HCT116 (cell line): ENCODE measurements at places on chromosomes 11 and 22. TPM values are rescaled to one million over a fixed set of nuclear protein-coding genes. Genes with fewer than 3 reads are reported as not detected.

Gene AMPD3
- total RNA-seq: 25.9 TPM

Gene FGF3
- total RNA-seq: not detected

Gene PDGFB
- total RNA-seq: 13.1 TPM

Gene MS4A6E
- total RNA-seq: not detected

Gene PRR5
- 26.9 TPM for total RNA-seq

Gene SCUBE2
- 1.3 TPM for total RNA-seq

Gene CLDN5
- 0.32 TPM for total RNA-seq

Gene OR51F1
- total RNA-seq: not detected

Gene RSF1
- total RNA-seq: 43.1 TPM

Gene MISFA
- total RNA-seq: 3.2 TPM

- peaks cover 4% of the 10 kb centered on the region; the same call in 1 of the 2 replicates for H3K27me3 ChIP-seq
- no peak for DNase-seq
- no peak overlapping the region for H3K4me3 ChIP-seq
- no peaks in the 10 kb centered on the region for H3K36me3 ChIP-seq
These were observed 92.1 kb upstream of the NARS2 start for GRCh38 chr11:78666675-78667160.

DNA sequence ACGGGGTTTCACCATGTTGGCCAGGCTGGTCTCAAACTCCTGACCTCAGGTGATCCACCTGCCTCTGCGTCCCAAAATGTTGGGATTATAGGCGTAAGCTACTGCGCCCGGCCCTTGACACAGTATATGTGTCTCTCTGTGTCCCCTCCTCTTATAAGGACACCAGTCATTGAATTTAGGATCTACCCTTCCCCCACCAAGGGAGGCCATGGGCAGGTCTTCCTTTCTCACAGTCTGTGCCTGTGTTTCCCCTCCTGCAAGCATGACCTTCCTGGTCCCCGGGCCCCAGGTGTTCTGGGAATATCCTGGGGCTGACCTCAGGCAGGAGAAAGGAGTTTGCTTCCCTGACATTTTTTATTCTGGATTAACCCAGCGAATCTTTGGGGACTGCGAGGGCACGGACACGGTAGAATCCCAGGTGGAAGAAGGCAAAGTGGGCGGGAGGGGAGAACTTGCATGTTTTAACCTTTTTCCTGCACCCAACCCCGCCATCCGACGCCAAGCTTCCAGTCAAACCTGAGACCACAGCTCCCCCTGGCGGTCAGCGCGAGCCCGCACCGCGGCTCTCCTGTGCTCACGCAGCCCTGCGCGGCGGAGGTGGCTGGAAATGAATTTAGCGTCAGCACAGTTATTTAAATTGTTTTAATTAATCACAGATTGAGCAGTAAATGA is 42.1 kb upstream of the ISX start:
- DNase-seq: peak; percentile 28
- H3K4me3 ChIP-seq: no peak overlapping the region
- H3K27ac ChIP-seq: no peak overlapping the region
- no peaks in the 10 kb centered on the region for H3K36me3 ChIP-seq
- no peaks in the 10 kb centered on the region for H3K4me1 ChIP-seq
- H3K27me3 ChIP-seq: no peaks in the 10 kb centered on the region

- no peaks in the 10 kb centered on the region for H3K4me1 ChIP-seq
- no peak overlapping the region for H3K4me3 ChIP-seq
- H3K27ac ChIP-seq: no peak overlapping the region
- peaks cover 65% of the 10 kb centered on the region for H3K36me3 ChIP-seq
- no peak for DNase-seq
These were observed 21.4 kb downstream of the PATL1 start for GRCh38 chr11:59647245-59647980.

- no peak for DNase-seq
- no peak overlapping the region for H3K4me3 ChIP-seq
- no peaks in the 10 kb centered on the region for H3K36me3 ChIP-seq
These were observed 23.2 kb downstream of the SYT13 start for GRCh38 chr11:45262900-45263299.

DNA sequence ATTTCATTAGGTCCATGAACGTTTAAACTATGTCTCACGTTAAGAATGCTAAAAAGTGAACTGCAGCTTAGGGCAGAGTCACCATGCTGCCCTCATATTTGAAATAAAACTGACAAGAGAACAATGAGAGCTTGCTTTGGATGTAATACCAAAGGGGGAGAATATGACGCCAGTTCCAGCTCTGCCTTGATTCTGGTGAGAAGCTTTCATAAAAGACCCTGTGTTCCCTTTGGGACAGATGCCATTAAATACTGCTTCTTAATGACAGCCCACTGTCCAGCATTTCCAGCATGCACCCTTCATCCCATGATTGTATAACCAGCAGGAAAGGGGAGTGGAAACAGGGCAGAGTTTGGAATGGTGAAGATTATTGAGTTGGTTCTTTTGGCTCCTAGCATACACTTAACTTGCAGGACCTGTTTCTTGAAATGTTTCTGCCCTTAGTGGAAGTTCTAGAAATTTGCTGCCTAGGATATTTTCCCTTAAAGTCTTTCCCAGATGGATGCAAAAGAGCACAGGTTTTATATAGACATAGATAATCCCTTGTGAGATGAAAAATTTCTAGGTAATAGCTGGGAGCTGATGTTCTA is 139.3 kb upstream of the LDLRAD3 start:
- H3K36me3 ChIP-seq: no peaks in the 10 kb centered on the region
- no peaks in the 10 kb centered on the region for H3K4me1 ChIP-seq
- no peaks in the 10 kb centered on the region for H3K27me3 ChIP-seq

DNA sequence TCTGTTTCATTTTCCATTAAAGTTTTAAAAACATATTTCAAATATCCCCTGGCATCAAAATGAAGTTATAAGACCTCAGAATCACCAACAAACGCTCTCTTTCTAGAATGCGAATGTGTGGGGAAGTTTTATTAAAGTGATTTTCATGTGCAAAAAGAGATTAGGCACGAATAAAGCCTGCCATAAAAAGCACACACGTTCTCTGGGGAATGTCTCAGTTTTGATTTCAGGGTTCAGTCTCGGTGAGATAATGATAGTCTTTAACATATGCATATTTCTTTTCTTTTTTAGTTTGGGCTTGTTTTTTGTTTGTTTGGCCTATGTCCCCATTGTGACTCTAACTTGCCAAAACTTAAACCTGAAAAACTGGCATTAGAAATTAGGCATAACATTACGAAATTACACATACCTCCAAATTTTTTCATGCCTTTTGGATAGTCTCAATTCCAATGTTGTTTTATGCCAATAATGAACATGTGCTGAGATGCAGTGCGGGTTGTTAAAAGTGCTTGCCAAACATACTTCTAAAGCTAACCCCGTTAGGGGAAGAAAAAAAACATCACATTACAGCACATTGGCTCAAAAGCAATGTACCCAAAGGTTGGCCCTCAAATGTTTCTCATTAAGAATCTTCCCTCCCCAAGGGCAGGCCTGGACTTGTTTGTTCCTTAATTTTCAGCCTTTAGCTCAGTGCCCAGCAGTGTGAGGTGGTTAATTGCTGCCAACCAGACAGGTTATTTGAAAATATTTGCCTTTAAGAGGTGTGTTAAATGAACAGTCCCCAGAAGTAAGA is 33.2 kb upstream of the FBLN1 start:
- H3K27me3 ChIP-seq: no peaks in the 10 kb centered on the region
- no peak overlapping the region for H3K4me3 ChIP-seq
- DNase-seq: no peak
- H3K4me1 ChIP-seq: peaks cover 9% of the 10 kb centered on the region

DNA sequence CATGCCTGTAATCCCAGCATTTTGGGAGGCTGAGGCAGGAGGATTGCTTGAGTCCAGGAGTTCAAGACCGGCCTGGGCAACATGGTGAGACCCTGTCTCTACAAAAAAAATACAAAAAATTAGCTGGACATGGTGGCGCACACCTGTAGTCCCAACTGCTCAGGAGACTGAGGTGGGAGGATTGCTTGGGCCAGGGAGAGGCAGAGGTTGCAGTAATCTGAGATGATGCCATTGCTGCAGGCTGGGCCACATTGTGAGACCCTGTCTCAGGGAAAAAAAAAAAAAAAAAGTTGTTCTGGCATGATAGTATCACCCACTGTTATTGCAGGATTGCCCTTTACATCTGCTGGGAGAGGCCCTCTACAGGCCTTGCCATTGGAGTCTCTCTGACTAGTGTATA is 18.4 kb downstream of the ATXN10 start:
- DNase-seq: no peak
- H3K4me1 ChIP-seq: peaks cover 36% of the 10 kb centered on the region
- peaks cover 16% of the 10 kb centered on the region; the same call in 1 of the 2 replicates for H3K36me3 ChIP-seq
- H3K4me3 ChIP-seq: no peak overlapping the region

DNA sequence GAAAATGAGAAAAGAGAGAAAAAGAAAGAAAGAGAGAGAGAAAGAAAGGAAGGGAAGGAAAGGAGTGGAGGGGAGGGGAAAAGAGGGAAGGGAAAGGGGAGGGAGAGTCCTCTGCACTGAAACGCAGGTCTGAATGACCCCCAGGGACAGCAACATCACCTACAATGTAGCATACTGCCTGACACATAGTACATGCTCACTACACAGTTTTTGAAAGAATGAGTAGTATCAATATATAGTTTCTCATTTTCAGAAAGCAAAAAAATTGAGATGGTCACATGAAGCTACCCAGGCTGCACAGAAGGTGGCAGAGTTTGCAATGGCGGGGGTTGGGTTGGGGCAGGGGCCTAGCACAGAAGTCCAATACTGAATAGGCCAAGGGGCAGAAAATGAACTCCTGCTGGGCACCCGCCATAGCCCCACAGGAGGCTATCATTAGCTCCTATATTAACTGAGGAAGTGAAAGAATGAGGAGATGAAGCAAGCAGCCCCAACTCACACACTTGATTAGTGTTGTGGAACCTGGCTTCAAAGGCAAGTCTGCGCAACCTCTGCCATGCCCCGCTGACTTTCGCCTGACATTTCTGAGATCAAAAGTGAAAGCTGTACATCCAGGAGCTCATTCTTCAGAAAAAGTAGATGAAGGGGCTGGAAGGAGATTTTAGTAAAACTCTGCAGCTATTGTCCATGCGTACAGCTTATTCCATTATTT is 241.2 kb upstream of the SYN3 start:
- no peaks in the 10 kb centered on the region for H3K27me3 ChIP-seq
- H3K4me1 ChIP-seq: no peaks in the 10 kb centered on the region
- no peak for DNase-seq
- H3K36me3 ChIP-seq: no peaks in the 10 kb centered on the region
- no peak overlapping the region for H3K27ac ChIP-seq

DNA sequence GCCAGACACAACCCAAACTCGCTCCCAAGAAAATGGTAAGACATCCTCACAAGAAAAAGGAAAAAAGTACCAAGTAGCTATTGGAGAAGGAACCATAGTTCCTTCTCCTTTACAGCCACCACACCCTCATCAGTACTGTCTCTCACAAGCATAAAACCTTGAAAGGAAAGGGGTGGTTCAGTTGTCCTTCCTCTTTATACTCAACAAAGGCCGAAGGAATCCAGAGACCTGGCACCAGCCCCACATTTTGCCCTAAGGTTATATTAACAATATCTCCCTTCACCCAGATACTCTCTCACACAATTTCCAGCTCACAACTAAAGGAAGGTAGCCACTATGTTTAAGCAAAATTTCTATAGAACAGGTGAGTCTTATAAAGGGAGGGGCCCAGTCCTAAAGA is 8.5 kb downstream of the FHIP1B start:
- no peaks in the 10 kb centered on the region for H3K4me1 ChIP-seq
- H3K36me3 ChIP-seq: no peaks in the 10 kb centered on the region; the same call in 1 of the 2 replicates
- no peak overlapping the region for H3K4me3 ChIP-seq
- no peaks in the 10 kb centered on the region for H3K27me3 ChIP-seq
- DNase-seq: no peak
- H3K27ac ChIP-seq: no peak overlapping the region

- DNase-seq: no peak
- peaks cover 42% of the 10 kb centered on the region for H3K36me3 ChIP-seq
- peak overlapping the region; percentile 90 for H3K4me3 ChIP-seq
These were observed 77.2 kb upstream of the PPARA start for GRCh38 chr22:46072981-46073682.

DNA sequence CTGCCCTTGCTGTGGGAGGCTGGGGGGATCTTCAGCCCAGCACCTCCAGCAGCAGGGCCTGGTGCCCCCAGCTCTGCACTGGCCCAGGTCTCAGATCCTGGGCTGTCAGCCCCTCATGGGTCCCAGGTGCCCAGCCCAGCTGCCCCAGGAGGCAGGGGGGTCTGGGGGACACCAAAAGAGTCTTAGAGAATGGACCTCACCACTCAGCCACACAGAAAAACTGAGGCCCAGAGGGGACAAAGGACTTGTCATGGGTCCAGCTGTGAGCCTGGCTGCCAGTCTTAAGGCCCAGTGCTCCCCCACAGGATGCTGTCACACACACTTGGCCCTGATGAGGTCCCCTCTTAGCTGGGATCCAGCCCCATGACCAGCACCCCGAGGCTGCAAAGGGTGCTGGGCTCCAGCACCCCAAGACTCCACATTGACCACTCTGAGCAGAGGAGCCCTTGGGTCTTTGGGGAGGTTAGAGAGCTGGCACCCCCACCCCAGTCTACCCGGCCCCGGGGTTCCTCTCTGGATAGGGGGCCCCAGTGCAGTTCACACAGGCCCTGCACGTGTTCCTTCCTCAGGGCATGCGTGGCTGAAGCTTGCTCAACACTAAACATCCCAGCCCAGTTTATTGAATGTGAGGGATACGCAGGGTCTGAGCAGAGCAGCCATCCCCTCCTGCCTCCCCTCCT is 54.4 kb downstream of the IGLL5 start:
- H3K4me3 ChIP-seq: no peak overlapping the region
- H3K27me3 ChIP-seq: no peaks in the 10 kb centered on the region
- H3K27ac ChIP-seq: no peak overlapping the region
- DNase-seq: no peak
- H3K36me3 ChIP-seq: no peaks in the 10 kb centered on the region
- no peaks in the 10 kb centered on the region for H3K4me1 ChIP-seq
